Stimulated activated CD4-positive, alpha-beta T cell treated with anti-CD3 and anti-CD28 coated beads, Interleukin-1b, Interleukin-23, amount 100 ng/mL, for 4 hours (primary cell): ENCODE measurements at places on chromosomes 5 and 9.

GRCh38 chr5:95590880-95591279, 29.0 kb upstream of the GPR150 start:
- no peak for DNase-seq

DNA sequence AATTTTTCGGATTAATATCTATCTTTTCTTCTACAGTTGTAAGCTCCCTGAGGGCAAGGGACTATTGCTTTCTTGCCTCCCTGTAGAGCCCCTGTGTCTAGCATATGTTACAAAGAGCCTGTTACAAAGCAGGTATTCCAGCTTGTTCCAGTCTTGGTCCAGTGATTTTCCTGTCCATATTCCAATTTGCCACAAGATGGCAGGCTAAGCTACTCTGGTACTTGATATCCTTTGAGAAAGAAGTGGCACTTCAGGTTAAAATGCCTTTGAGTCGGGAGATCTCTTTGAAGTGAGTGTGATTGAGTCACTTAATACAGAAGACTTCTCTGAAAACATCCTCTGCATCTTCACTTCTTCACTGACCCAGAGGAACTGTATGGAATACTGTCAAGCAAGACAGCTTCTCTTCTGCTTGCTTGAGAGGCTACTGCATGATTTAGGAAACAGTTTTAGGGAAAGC, 24.5 kb downstream of the CAVIN4 start:
- no peak for DNase-seq

DNA sequence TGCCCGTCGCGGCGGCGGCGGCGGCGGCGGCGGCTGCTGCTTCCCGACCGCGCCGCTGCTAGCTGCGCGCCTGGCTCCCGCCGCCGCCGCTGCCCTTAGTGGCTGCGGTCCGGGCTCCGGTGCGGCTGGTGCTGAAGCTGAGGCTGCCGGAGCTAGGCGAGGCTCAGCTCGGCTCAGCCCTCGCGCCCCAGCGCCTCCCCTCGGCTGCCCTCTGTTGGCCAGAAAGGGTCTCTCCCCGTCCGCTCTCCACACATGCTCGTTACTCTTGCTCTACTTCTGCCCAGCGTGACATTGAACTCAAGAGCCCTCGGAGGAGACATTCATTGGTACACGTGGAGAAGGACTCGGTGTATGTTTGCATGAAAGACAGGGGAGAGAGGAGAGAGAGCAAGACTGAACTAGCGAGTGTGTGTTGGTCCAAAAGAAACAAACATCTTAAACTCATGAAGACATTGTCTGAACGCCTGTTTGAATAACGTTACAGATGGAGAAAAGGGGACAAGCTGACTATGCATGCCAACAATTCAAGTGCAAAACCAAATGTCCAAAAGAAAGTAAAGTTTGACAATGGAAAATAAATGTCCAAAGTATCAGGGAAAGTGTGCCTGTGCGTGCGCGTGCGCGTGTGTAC, at the start of gene HCN1:
Gene HCN1 (minus strand): TSS at position 175 of the 631 bp plus-strand sequence.
- no peak for DNase-seq

DNA sequence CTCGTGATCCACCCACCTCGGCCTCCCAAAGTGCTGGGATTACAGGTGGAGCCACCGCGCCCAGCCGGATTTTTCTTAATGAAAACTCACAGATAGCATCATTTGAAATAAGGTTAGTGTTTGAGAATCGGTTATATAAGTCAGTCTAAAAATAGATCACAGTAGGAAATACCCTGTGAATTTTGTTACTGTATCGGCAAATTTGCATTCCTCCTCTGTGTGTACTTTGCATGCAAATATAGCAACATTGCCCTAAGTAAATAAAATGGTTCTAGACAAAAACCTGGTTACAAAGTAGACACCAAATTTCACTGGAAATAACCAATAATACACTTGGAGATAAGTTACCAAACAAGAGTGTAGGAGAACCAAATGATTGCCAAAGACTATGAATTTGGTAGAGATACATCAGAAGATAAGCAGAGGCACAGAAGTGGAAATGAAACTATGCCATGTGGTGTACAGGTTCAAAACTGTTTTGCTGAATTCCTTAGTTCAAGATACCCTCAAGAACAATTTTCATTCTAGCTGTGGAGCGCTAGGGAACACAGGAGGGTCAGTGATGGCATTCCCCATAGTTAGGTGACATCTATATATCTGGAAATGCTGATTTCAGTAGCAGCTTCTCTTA, 58.1 kb downstream of the ICE1 start:
- no peak for DNase-seq

DNA sequence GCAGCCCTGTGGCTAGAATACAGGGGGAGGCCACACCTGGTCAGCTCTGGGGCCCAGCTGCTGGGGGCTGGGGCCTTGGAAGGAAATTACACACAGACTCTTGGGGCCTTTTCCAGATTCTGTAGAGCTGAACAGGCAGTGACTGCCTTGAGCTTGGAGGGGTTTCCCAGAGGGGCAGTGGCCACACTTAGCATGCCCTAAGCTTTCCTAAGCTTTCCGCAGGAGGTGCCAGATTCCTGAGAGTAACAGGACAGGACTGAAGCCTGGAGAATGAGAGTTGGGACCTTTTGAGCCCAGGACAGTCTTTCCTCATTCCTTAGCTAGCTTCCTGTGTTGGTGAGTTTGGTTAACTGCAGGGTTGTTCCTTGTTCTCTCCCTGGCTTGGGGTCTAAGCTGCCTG, 1.4 kb downstream of the TBC1D13 start:
- DNase-seq: no peak

DNA sequence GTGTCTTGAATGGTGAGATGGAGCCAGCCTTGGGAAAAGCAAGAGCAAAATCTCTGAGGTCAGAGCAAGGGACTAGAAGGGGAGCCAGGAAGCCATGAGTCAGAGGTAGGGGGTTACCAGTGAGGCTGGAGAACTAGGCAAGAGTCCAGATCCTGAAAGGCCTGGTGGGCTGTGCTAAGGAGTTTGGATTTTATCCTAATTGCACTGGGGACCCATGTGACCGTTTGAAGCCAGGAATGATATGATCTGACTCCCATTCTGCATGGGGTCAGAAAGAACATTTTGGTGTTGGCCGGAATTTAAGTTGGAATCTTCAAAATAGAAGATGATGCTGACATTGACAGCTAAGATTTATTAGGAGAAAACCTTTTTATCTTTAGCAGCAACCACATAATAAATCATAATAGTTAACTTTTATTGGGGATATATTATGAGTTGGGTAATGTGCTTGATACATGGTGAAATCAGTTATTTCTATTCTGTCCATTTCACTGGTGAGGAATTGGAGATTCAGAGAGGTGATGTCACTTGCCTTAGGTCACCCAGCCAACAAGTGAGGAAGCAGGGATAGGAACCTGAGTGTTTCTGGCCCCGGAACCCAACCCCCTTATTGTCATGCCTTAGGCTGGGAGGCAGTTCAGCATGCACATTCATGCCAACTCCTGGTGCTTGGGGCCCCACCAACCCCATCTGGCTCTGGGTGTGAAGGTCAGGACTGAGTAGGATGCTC, 61.5 kb upstream of the RARS1 start:
- no peak for DNase-seq

GRCh38 chr9:79224672-79225433, 346.9 kb upstream of the TLE4 start:
- no peak for DNase-seq

GRCh38 chr5:9170026-9170425, 375.8 kb downstream of the SEMA5A start:
- DNase-seq: no peak

GRCh38 chr9:33799928-33800704, 4.8 kb downstream of the PRSS3 start:
- no peak for DNase-seq

DNA sequence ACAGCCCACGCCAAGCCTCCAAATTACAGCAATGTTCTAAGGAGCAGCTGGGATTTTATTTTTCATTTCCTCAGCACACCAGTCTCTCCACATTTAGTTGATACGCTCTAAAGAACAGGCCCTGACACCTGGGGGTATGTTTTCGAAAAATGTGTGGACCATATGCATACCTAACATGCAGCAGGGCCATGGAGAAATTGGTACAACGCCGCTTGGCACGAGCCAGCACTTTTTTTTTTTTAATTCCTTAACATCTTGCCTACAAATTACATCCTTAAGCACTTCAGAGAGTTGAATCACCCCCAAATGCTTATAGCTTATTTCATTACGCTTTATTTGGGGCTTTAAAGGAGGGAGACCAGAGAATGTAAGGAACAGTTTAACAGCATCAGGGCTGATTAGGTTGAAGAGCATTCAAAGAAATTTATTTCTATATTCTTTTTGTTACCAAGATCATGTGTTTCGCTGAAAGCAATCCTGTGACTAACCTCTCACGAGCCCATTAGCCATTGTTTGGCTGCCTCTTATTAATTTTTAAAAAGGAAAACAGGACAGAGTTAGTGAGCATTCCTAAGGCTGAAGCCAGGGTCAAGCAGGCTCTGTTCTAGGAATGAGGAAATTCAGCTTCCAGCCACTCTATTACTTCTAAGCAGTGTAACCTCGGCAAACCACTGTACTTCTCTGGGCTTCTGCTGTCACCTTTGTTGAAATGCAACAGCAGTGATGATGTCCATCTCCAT, 173.8 kb downstream of the ACTL7B start:
- no peak for DNase-seq
